SK-N-SH treated with all-trans-retinoic acid at 6 μM for 48 hours (cell line): ENCODE measurements at places on chromosomes 2 and 18.

DNA sequence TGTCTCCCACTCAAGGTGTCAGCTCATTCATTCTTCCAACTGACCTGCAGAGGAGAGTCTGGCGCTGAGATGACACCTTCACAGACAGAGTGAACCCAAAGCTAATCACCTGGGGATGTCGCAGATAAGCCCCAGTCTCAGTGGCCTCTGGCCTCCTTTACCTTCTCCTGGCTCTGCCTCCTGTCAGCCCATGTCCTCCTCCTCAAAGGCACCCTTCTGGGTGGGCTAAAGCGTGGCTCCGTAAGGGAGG, 194.1 kb downstream of the MIB1 start:
- ATAC-seq: no peak

DNA sequence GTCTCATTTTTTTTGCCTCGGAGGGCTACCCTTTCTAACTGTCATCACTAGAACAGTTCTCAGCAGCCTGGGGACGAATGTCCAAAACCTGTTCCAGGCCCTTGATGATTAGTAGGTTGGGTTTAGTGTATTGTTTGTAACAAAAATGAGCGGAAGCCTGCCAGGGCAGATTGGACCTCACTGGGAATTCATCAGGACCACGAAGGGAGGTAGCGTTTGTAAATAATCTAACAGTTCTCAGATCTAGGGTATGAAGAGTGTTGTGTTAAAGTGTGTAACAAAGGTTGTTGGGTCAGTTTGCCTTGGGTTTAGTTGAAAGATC, 799 bp downstream of the CEP68 start:
- ATAC-seq: no peak

DNA sequence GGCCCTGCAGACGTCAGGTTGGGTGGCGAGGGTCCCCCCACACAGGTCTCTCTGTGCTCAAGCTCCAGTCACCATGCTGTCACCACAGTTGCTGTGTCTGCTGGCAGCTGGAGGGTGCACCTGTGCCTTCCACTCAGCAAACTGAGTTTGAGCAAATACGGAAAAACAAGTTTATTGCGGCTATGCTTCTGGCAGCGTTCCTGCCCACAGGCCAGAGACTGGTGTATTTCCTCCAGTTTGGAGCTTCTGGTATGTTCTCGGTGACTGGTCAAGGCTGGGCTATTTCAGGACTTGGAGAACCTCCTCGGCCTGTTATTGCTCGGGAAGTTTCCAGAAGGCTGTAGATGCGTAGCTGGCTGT, 132.6 kb downstream of the SEPTIN10 start:
- ATAC-seq: no peak

GRCh38 chr18:13716916-13717315, 9.4 kb downstream of the FAM210A start:
- no peak for ATAC-seq

DNA sequence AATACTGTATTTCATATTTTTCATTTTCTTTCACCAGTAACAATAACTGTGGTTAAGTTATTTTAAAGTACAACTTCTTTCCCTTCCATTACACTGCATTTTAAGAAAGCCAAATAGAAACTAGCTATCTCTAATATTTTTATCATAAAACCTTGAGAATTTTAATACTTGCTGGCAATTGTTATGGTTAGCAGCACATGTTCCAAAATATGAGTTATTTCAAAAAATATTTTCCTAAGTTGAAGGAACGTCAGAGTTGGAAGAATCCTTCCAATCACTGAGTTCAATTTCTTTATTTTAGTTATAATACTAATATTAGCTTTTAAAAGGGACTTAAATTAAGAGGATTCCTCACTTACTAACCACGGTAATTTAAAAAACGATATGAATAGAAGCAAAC, 68.4 kb downstream of the SCN9A start:
- no peak for ATAC-seq

- ATAC-seq: no peak
Measured at GRCh38 chr2:235278771-235279355, 215.0 kb upstream of the AGAP1 start.

GRCh38 chr2:197431858-197432257, 3.0 kb downstream of the SF3B1 start:
- ATAC-seq: no peak

- no peak for ATAC-seq
Measured at GRCh38 chr2:15173501-15173900, 387.6 kb downstream of the NBAS start.

GRCh38 chr2:233692648-233693047, at the start of gene UGT1A6:
TSS of gene UGT1A6 (plus strand) at chr2:233692890. CDS start at chr2:233693005, 115 bp downstream.
- ATAC-seq: no peak

- ATAC-seq: no peak
Measured at GRCh38 chr2:38438133-38438882, 61.2 kb upstream of the ATL2 start.

DNA sequence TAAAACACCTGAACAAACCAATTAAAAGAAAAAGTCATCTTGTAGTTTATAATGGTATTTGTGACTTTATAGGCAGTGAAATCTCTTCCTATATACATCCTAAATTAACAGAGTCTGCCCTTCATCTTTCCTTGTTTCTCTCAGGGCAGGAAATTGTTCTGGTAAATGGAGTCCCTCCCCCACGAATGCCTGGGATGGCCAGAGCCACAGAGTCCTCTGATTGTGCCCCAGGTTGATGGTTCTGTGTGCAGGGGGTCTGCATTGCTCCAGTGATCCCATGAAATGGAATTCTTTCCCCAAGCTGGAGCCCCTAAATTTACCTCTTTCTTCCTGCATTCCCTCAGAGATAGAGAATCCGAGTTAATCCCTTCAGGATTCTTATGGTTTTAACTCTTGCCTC, 155.5 kb downstream of the MTX2 start:
- no peak for ATAC-seq

GRCh38 chr2:8310557-8311455, 371.1 kb upstream of the ID2 start:
- ATAC-seq: no peak

DNA sequence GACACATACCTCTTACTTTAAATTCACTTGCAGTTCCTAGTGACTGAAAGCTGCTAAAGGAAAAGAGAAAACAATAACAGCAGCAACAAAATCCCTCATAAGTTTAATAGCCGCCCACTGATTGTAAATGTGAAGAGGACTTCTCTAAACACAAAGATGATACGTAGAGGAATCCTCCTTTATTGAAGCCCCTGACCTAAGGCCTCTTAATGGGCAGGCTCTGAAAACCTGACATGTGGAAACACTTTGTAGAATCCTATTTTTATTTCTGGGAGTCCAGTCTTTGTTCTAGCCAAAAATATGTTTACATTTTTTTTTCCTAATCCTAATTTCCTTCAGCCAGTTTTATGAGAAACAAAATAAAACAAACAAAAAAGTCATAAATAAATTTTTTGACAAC, 1277.7 kb upstream of the CELF4 start:
- ATAC-seq: no peak

DNA sequence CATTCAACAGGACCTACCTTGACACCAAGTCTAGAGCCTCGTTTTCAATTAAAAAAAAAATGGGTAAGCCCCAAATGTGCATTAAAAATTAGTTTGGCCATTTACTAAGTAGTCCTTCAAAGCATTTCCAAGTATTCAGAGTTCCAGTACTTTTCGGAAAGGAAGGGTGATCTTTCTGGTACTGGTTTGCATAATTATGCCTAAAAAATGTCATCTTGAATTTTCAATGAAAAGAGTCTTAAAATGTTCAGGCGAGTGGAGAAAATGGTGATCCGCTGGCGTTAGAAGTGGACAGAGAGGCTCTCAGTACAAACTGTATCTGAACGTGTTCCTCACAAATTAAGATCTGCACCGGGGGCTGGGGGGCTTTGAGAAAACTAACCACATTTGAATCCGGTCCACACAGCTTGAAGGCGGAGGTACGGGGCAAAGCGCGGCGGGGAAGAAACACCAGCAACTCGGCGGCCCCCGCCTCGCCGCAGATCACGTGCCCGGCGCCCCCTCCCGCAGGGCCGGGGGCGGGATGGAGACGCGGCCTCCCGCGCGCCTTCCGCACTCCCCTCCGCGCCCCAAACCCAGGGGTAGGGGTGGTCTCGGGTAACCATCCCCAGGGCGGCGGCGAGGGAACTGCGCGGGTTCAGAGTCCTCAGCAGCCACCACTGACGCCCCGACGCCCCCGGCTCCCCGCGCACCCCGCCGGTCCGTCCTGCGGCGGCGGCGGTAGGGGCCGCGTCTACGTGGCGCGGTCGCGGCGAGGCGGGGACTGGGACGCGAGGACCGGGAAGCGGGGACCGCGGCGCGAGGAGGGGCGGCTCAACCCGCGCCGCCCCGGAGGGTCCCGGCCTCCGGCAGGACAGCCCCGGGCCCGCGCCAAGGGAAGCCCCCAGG, 564 bp downstream of the LPIN2 start:
- ATAC-seq: peak; percentile 41

GRCh38 chr2:37920570-37920969, 4.5 kb upstream of the RMDN2 start:
- no peak for ATAC-seq

DNA sequence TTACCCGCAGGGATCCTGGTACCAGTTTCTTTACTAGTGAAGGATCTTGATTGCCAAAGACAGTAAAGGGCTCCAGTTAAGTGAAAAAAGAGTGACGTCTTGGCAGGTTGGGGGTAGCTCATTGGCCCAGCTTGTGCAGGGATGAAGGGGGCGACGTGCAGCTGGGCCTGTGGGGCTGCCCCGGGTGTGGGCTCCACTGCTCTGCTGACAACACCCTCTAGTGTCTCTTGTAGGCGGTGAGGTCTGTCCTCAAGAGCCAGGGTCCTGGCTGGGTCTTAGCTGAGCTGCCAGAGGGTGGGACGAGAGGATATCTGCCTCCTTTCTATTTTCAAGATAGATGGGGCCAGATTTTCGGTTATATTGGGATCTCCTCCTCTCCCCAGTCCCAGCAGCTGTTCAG, 6.1 kb downstream of the ARHGEF4 start:
- ATAC-seq: no peak

DNA sequence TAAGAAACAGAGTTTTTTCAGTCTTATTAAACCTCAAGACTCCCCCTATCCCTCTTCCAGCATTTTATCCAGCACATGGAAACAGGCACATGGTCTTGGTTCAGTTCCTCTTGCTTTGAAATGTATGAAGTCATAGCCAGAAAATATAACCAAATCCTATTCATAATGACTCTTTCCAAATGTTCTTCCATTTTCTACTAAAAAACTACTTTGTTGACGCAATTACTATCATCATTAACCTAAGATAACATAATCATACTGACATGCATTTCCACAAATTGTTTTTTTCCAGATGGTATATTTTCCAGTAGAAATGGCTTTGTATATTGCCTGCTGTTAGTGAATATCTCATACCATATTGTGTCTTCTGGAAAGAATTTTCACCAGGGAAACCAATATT, 261.3 kb downstream of the PID1 start:
- no peak for ATAC-seq
